ENCODE measurements at places on chromosomes 6 and 20.
A peak's percentile ranks its signal among the peaks of the same experiment; 100 is the strongest.

GRCh38 chr6:101146389-101146788, 247.1 kb upstream of the GRIK2 start:
- no peak for DNase-seq

DNA sequence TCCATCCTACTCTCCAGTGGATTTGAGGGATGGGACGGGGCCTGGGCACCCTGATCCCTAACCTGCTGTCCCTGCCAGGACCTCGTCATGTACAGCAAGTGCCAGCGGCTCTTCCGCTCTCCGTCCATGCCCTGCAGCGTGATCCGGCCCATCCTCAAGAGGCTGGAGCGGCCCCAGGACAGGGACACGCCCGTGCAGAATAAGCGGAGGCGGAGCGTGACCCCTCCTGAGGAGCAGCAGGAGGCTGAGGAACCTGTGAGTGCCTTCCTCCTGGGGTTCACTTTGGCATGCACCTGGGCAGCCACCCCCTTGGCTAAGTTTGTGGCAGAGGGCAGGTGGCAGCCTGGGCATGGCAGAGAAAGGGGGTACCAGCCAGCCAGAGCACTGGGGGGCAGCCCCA, 5.7 kb downstream of the CDC25B start:
- DNase-seq: no peak

DNA sequence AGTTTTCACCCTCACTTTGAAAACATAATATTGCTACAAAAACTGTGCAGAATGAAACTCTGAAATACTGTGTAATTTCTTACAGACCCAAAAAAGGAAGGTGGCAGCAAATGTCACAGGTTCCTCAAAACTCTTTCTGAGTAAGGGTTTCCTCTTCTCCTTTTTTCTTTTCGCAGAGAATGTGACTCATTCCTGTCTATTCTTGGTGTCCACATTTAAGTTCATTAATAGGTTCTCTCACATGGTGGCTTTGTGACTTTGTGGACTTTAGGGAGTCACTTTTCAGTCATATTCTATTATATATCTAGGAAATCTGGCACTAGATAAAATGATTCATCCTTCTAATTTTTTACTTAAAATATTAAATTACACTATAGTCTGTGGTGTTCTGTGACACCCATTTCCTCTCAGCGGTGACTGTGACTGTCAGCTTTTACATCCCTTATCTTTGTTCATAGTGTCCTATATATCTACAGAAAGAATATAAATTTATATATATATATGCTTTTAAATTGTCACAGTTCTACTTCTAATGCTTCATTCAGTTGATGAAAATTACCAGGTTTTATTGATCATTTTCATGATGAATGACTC, 126.8 kb upstream of the HCRTR2 start:
- DNase-seq: no peak

GRCh38 chr6:27894839-27895762, 17.1 kb downstream of the OR2B2 start:
- DNase-seq: peak; percentile 93

GRCh38 chr6:153424719-153425400, 293.8 kb upstream of the RGS17 start:
- DNase-seq: no peak

DNA sequence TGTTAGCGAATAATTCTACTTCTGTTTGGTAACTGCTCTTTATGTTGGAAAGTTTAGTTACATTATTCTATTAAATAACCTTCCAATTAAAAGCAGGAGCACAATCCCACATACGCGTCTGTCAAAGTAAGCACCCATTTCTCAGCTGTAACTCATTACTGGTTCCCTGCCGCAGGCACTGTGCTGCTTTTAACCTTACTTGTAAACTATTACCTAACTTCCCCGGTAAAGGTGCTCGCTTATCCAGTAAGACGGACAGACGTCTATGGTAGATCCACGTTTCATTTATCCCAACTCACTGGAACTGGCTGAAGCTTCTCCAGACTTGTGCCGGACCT, 529 bp upstream of the ENPP4 start:
- DNase-seq: no peak

DNA sequence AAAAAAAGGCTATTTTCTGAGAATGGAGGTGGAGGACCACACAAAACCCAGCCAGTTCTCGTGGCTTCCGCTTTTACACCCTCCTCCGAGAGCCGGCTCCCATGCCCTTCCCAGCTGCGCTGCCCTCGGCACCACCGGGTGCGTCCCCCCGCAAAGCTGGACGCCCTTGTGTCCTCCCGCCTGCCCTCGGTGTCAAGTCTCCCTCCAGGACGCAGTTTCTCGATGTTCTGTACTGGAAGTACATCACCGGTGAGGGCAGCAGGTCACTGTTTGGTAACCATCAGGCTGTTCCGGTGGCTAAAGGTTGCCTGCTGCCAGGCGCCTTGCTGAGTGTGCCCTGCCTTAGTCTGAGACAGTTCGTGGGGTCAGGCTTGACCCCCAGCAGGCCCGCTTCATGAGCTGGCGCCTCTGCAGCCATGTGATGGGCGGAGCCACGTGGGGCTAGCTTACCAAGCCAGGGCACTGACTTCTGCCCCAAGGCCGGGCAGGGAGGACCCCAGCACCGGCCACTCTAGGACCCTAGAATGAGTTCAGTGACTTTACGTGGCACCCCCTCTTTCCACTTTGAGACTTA, 34.6 kb downstream of the RREB1 start:
- DNase-seq: no peak

GRCh38 chr6:128057541-128057940, 156.7 kb upstream of the THEMIS start:
- no peak for DNase-seq

- DNase-seq: no peak
Observed at GRCh38 chr6:158009114-158009891, 27.6 kb downstream of the SYNJ2 start.

GRCh38 chr6:43060034-43060754, 763 bp downstream of the KLC4 start:
- peak; percentile 33 for DNase-seq

GRCh38 chr6:34485321-34486060, 19.6 kb downstream of the PACSIN1 start:
- no peak for DNase-seq

DNA sequence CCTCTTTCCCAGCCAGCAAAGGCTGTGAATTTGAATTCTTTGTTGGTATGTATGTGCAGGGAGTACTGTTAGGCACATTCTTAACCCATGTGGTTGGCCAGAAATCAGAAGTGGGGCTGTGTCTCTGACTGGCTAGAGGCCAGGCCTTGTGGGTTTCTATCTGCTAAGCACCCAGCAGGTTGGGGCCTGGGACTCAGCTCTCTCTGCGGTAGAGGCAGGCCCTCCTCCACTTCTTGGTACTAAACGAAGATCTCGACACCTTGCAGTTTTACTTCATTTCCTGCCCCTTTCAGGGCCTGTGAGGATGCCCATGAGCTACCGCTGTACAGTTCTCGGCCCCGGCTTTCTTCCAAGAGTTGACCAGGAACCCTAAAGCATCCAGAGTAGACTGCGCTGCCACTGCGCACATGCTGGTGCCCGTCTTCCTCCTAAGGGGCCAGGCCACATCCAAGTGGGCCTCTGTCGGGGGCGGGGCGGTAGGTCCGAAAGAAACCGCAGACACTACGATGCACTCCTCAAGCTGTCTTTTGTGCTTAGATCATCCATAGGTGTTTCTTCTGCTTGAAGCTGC, 51.1 kb downstream of the TCP11 start:
- DNase-seq: no peak
